ENCODE measurements at places on chromosomes 1 and 21.

DNA sequence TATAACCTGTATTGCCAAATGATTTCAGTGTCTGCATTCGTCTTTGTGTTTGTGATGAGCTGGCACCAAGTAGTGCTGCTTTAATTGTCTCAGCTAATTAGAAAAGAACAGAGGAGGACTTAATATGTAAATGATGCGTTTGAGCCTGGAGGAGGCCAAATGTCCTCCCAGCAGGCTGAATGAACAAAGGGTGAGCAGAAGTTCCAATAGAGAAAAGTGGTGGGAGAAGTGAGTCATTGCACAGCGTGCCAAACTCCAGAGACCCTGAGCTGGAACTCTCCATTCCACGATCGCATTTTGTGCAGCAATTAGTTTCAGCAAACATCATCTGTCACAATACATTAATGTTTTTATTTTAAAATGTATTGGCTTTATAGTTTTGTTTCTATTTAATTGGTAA, 17.9 kb downstream of the ETV3L start:
- DNase-seq, result no peak

DNA sequence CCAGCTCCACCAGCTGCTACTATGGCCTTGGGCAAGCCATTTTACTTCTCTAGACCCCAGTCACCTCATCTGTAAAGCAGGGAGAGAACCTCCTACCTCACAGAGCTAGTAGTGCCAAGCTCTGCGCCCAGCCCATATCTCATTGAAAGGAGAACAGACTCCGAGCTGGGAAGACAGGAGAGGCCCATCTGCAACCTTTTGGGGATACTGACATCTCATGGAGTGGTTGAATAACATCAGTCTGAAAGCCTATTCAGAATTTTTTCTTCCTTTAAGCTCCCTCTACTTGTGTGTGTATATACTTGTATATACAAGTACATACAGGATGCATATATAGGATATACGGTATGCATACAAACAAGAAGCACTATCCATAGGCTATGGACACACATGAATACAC, 279.5 kb upstream of the POU3F1 start:
- DNase-seq, result no peak

GRCh38 chr1:23574265-23574754, 15.0 kb upstream of the ID3 start:
- DNase-seq, result no peak

GRCh38 chr1:20442920-20443625, 42.9 kb downstream of the CAMK2N1 start:
- no peak for DNase-seq

DNA sequence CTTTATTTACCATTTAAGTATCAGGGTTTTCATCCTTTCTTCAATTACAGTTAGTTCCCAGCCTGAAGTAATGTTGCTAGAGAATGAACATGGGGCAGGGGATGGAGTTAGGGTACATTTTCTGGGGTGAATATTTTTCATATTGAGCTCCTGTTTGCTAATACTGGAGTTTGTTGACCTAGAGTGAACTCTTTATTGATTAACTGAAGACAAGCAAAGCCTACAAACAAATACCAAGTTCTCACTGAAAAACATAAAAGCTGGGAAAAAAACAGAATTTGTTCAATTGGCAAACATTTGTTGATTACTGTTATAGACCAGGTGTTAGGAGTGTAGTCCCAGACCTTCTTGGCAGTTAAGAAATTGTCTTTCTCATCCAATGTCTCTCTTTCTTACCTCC, 28.2 kb upstream of the PIGV start:
- DNase-seq, result no peak

All from NCI-H1105 (cell line).